ENCODE measurements at places on chromosomes 2 and 18.

DNA sequence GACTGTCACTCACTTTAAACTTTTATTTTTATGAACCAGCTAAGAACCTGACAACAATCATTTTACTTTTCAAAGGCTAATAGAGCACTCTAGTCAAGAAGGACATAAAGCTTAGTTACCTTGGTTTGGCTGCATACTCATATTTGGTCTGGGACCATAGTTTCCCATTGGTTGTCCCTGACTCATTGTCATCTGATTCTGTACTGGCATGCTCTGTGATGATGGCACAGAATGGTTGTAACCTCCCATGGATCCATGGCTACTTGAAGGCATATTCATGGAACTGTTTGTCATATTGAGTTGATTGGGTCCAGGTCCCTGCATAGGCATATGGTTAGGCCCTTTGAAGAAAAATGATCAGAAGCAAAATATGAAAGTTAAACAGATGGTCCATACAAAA lies 37.9 kb downstream of the SS18 start:
- peak; percentile 12 for DNase-seq

DNA sequence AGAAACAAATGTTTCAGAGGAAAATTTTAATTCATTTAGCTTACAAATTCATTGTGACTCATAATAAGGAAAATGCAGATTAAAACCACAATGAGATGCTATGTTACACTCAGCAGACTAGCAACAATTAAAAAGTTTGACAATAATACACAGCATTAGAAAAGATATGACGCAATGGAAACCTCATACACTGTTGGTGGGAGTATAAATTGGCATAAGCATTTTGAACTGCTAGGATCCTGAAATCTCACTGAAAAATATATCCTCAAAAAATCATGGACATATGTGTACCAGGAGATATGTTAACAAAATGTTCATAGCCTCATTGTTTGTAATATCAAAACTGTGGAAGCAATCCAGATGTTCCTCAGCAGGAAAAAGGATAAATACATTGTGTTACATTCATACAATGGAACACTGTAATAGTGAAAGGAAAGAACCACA lies 13.7 kb downstream of the CALCRL start:
- no peak for DNase-seq

DNA sequence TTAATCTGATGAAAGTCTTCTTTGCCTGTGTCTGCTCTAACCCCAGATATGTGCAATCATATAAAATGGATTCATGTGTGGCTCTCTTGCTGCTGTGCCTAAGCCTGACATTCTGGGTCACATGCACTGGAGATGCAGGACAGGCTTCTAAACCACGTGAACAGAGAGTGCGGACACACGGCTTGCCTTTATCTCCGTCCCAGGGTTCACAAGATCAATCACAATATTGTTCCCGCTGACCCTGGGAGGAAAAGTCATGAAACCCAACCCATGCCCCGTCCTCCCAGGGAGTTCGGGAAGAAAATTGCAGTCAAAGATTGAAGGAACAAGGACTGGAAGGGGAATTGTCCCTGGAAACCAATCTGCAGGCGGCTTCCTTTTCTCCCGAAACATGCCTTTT lies 74.8 kb downstream of the VAPA start:
- no peak for DNase-seq

GRCh38 chr18:46740046-46740445 lies 16.8 kb downstream of the ST8SIA5 start:
- no peak for DNase-seq

- no peak for DNase-seq
Observed at GRCh38 chr18:79975985-79976680, 11.7 kb downstream of the HSBP1L1 start.

GRCh38 chr2:217016796-217017419 lies 157.0 kb upstream of the TNP1 start:
- DNase-seq = no peak

- DNase-seq = no peak
Observed at GRCh38 chr2:180058993-180059392, 51.9 kb upstream of the CWC22 start.

DNA sequence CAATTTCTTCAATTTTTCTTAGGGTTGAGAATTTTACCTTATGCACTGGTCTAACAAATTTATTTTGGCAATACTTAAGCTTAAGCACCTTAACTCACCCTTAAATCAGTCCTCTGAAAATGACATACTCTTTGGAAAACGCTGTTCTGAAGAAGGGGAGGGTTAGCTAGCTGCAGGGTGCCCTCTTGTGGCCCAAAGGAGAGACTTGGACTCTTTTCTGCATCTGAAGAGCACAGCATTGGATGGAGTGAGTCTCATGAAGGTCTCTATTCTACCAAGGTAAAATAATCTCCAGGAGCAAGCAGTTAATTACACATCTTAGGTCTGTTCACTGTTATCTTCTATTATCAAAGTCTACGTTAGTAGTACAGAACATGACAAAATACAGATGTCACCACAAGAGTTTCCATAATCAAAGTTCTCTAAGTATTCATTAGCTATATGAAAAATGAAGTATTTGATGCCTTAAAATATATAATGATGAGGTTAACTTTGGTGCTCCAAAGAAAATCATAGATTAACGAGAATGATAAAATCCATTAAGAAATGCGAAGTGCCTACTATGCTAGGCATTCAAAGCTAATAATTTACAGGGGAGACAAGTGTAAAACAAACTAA lies 24.4 kb downstream of the PUM2 start:
- peak; percentile 69 for DNase-seq

DNA sequence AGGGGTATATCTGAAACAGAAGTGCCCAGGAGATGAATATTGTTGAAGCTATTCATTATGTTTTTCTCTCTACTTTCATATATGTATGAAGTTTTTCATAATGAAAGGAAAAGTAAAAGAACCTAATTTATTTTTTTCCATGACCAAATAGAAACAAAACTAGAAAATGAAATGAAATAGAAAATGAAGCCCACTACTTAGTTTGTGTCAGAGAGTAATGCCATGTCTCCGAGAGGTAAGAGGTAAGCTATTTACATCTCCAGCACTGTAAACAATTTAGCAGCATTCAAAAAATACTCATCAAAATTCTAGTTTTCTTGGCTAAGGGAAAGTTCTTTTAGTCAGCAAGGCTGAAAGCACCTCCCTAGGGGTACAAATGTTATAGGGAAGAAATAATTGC lies 238.6 kb downstream of the PTH2R start:
- DNase-seq = no peak

DNA sequence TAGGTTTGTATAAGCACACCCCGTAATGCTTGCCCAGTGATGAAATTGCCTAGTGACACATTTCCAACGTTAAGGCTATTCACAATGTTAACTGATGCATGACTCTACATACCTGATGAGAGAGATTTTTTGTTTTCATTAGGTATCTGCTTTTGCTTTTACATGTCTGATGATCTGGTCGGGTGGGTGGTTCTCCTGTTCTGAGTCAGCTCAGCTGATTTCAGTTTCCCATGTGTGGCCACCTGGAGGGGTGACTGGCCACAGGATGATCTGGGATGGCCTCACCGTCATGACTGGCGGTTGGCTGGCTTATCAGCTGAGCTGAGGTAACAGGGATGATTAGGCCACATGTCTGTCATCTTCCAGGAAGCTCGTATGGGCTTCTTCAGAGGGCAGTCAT lies 33.8 kb upstream of the ACYP2 start:
- no peak for DNase-seq

- no peak for DNase-seq
Observed at GRCh38 chr2:78564666-78565065, 460.8 kb upstream of the REG3G start.

DNA sequence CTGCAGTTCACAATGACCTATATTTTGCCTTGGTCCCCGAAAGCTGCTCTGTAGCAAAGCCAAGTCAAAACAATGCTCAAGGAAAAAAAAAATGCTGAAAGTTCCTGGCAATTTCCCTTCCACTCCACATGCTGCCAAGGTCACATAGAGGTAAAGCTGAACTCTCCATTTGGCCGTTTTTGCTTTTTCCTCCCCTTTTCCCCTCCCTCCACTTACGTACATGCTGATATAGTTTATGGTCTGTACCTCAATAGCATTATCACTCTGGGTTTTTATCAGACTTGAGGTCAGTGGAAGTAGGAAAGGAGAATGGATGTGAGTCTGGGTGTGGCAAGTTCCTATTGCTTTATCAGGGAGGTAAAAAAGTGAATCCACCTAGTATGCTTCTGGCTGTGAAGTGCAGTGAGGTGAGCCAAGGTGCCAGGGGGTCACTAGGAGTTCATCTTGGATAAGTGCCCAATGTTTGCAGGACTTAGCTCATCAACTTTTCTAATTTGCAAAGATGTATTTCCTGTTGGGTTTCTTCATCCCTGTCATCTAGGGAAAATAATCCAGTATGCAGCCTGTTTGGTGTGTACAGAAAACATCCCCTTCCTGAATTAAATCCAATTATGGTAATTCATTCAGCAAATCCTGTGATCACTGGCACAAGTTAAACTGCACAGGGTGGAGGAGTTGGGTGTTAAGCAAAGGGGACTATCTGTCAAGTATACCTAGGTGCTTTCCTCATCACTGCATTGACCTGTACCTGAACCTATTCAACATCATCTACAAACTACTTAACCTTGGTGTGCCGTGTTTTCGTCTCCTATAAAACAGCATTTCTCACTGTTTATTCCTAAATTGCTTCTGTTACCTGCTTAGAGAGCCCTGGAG lies 124.3 kb upstream of the CYP26B1 start:
- DNase-seq = no peak

- DNase-seq = no peak
Observed at GRCh38 chr2:210938228-210938627, 381.8 kb downstream of the CPS1 start.

GRCh38 chr18:56770873-56771272 lies 119.7 kb downstream of the WDR7 start:
- DNase-seq = no peak

GRCh38 chr2:213764849-213765248 lies 480.6 kb downstream of the SPAG16 start:
- no peak for DNase-seq

DNA sequence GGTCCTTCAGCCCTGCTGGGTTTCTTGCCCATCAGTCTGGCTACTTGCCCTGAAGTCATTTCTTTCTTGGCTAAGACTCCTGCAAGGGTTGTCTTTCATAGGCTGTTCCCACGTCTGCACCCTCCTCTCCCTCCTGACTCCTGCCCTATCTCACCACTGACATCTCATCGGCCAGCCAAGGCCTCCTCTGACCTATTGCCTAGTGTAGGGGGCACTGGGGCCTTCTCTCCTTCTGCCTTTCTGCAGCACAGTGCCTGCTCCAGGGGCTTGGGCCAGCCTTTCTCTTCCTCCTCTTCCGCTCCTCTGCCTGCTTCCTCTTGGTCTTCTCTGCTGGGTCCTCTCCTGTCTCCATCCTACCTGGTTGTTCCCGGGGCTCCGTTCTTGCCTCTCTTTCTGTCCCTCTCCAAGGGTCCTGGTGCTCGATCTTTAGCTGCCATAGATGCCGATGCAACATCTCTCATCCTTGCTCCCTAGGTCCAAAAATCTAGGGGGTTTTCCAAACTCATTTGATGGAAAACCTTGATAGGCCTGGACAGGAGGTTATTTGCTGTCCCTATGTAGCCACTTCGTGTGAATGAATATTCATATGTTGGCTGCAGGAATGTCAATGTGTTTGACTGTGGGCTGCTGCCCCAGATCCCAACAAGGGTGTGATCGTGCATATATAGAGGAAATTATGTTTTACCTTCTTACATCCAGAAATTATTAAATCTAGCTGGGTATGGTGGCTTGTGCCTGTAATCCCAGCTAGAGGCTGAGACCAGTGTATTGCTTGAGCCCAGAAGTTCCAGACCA lies 9.7 kb upstream of the NT5DC4 start:
- no peak for DNase-seq

GRCh38 chr2:235049069-235049468 lies 97.3 kb downstream of the SH3BP4 start:
- DNase-seq = no peak

- no peak for DNase-seq
Observed at GRCh38 chr2:216693414-216694080, 1.8 kb downstream of the IGFBP5 start.

GRCh38 chr18:22666411-22666940 lies 248.8 kb upstream of the CTAGE1 start:
- DNase-seq = no peak

DNA sequence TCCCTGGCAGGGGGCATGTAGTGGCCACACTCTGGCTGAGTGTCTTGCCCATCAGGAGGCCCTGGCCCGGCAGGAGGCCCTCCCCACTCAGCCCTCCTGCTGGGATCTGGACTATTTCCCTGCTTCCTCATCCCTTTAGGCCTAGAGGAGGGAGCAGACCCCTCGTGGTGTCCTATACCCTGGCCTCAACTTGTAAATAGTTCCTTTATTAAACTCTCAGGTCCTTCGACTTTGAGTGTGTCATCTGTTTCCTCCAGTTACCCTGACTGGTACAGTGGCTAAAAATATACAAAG lies 166.7 kb upstream of the GLI2 start:
- no peak for DNase-seq

- DNase-seq = peak; percentile 82
Observed at GRCh38 chr2:106542746-106543359, 55.7 kb downstream of the CD8B2 start.

GRCh38 chr2:113251118-113251517 lies 27.6 kb downstream of the PAX8 start:
- DNase-seq = peak; percentile 43

- DNase-seq = no peak
Observed at GRCh38 chr18:5512176-5512575, 31.6 kb downstream of the EPB41L3 start.

DNA sequence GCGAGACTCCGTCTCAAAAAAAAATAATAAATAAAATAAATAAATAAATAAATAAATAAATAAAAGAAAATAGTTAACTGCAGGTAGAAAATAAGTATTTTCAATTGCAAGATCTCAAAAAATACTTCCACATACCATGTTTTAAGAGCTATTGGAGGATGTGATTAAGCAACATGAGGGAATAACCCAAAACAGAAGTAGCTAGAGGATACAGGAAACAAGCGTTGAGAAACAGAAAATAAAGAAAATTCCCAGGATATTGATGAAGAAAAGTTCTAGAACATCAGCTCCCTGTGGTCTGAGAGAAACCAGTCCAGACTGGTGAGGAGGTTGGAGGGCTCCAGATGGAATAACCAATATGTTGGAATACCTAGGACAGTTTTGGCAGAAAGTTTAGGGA lies 57.3 kb upstream of the RND3 start:
- DNase-seq = no peak

- DNase-seq = no peak
Observed at GRCh38 chr2:217688494-217688893, 314.3 kb downstream of the TNS1 start.
